ENCODE measurements at places on chromosomes 3 and 15. TPM values are rescaled to one million over a fixed set of nuclear protein-coding genes. Genes with fewer than 3 reads are reported as not detected.

GPR27 gene
- 3.0 TPM for total RNA-seq

EFHB gene
- 1.0 TPM for total RNA-seq

RSRC1 gene
- 28.5 TPM for total RNA-seq

GOLGA8R gene
- total RNA-seq, result 0.16 TPM
